Activated T-cell treated with anti-CD3 and anti-CD28 coated beads, Interleukin-2, amount 50 U/mL, for 4 hours (primary cell): ENCODE measurements at places on chromosomes 7 and 10. TPM values are rescaled to one million over a fixed set of nuclear protein-coding genes. Genes with fewer than 3 reads are reported as not detected.

Gene UBTD1
- 2.8 TPM for total RNA-seq

Gene TBC1D12
- 0.32 TPM for total RNA-seq

Gene TUBAL3
- not detected for total RNA-seq

Gene PNLIPRP1
- total RNA-seq, result 0.57 TPM

Gene PDAP1
- 255 TPM for total RNA-seq

Gene ASAH2
- 10.0 TPM for total RNA-seq

Gene MRLN
- 0.38 TPM for total RNA-seq

Gene ZNF503
- 0.30 TPM for total RNA-seq

Gene TDRD1
- 2.2 TPM for total RNA-seq

Gene PNLIP
- 0.87 TPM for total RNA-seq

Gene DNAJB12
- total RNA-seq, result 39.4 TPM

Gene CYP26C1
- total RNA-seq, result not detected

Gene SFRP5
- 0.28 TPM for total RNA-seq

Gene WDFY4
- 0.89 TPM for total RNA-seq

Gene CDHR3
- 0.56 TPM for total RNA-seq

Gene ZPBP
- not detected for total RNA-seq

GRCh38 chr10:133335246-133336117, 1.2 kb downstream of the CALY start:
- DNase-seq, result peak; percentile 81

DNA sequence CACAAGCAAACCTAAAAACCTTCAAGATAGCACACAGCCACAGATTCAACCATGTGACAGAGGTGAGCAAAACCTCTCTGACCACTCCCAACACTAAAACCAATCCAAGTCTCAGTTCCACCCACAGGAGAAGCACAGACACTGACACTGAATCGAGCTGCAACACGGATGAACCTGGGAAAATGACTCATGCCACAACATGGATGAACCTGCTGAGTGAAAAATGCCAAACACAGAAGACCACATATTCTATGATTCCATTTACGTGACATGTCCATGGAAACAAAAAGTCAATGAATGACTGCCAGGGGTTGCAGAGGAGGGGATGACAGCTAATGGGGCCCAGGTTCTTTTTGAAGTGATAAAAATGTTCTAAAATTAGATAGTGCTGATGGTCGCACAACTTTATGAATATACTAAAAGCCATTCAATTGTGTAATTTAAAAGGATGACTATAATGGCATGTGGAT, 22.0 kb downstream of the CYTH3 start:
- DNase-seq, result no peak

GRCh38 chr7:4828720-4829383, 33.0 kb downstream of the PAPOLB start:
- no peak for DNase-seq

GRCh38 chr7:119572541-119572940, 700.4 kb upstream of the KCND2 start:
- no peak for DNase-seq

DNA sequence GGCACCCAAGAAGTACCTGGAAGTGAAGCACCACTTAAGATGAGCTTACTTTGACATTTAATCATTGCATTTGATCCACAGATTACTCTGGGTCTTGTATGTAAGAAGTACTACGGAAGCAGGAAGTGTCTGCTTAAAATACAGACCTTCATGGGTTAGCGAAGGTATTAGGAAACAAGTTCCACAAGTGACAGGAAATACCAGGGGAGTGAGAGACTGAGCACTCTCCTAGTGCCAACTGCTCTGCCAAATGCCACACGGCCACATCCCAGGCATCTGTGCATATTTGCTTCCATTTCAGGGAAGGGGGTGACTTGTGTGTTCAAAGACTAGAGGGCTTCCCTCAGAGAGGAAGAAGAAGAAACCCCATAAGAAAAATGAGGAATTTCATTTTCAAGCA, 57.2 kb upstream of the ANK3 start:
- no peak for DNase-seq

DNA sequence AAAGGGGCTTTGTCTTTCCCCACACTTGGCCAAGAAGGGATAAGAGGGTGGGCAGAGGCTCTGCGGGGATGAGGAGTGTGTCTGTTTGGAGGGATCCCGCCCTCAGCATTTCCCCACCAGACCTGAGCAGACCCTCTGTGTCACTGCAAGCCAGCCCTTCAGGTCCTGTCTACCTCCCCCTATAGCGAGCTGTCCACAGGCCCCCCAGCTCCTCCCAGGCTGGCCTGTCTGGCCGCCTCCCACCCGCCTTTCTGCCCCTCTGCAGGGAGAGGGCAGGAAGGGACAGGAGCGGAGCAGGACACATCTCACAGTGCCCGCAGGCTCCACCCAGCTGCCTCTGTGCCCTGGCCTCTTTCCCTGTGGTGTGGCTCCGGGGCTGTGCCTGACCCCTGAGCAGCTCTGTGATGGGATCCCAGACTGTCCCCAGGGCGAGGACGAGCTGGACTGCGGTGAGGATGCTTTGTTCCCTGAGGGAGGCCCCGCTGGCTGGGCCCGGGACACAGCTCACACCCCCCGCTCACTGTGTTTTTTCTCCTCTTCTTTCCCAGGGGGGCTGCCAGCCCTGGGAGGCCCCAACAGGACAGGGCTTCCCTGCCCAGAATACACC, 17.5 kb upstream of the ZNF467 start:
- DNase-seq, result no peak

DNA sequence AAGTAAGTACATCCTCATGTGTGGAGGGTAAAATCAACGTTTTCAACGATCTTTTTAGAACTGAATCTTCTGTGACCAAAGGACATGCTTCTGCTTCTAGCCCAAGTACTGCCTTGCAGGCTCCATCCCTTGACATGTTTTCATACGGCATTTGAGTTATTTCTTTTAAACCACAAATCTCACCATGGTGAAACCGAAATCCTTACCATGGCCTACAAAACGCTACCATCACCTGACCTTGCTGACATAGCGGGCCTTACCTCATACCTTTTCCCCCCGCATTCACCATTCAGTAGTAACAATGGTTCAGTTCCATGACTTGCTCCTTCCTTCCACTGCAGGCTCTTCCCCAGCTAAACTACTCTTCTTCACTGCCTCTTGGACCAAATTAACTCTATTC, 3.5 kb downstream of the RNF216 start:
- DNase-seq, result no peak

- DNase-seq, result no peak
These were observed 127.9 kb upstream of the PRSS58 start for GRCh38 chr7:142385491-142386340.

DNA sequence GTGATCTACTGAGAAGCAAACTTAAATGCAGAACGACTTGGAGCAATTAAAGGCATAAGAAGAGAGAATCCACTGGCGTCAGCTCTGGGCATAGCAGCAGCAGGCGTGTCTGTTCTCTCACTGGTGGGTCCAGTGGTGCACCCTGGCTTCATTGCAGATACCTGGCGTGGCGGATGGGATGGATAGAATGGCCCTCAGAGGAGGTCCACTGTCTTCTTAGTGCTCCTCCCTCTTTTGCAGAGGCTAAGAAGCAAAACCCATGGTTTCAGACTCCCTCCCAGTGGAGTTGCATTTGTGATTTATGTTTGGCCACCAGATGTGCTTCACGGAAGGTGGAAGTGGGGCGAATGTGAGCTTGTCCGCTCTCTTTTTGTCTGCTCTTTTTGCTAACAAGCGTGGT, 28.4 kb upstream of the PRKAG2 start:
- no peak for DNase-seq

GRCh38 chr7:86262781-86263180, 380.9 kb upstream of the GRM3 start:
- DNase-seq, result no peak

- no peak for DNase-seq
These were observed 146.6 kb downstream of the REEP3 start for GRCh38 chr10:63667596-63668480.

DNA sequence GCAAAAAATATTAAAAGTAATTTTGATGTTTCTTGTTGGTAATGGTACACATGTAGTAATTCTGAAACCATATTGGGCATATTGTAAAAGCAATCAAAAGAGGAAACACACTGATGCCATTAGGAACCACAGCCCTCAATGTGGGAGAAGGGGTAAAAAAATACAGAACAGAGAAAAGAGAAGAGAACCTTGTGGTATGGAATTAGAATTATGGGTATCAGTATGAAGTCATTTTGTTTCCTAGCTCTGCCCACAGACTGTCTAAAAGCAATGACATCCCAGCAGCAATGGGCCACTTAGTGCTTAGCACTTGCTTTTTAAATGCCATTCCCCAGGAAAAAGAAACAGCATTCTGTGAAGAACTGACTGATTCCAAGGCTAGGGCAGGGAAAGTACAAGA, 61.5 kb downstream of the CPVL start:
- DNase-seq, result no peak

- no peak for DNase-seq
These were observed 529.8 kb upstream of the GALNT17 start for GRCh38 chr7:70602117-70602516.

- DNase-seq, result no peak
These were observed 6.1 kb downstream of the ZP3 start for GRCh38 chr7:76430836-76431235.

DNA sequence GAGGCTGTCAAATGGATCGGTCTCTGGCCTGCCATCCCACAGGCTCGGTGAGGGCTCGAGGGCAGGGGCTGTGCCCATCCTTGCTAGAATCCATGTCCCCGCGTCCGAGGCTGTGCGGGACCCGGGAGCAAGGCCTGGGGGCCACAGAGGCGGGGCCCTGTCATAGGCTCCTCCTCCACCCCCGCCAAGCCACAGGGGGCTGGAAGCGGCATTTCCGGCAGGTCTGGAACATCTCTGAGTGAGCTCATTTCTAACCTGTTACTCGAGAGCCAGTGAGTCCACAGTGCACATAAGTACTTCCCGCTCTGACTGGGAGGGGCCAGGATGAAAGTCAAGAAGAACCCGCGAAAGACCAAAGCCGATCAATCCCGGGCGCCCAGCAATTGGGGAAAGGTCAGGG, 57.6 kb downstream of the NKX6-2 start:
- DNase-seq, result no peak

- no peak for DNase-seq
These were observed 83.5 kb downstream of the SEMA3D start for GRCh38 chr7:85103357-85103756.
